ENCODE measurements at places on chromosomes 7 and 10. TPM values are rescaled to one million over a fixed set of nuclear protein-coding genes. Genes with fewer than 3 reads are reported as not detected.
A peak's percentile ranks its signal among the peaks of the same experiment; 100 is the strongest.

FAM131B gene
- 0.25 TPM for total RNA-seq

RASA4 gene
- total RNA-seq: 188 TPM

TMEM196 gene
- not detected for total RNA-seq

CPA4 gene
- 2.5 TPM for total RNA-seq

CLDN3 gene
- not detected for total RNA-seq

ADCYAP1R1 gene
- 2.2 TPM for total RNA-seq

DNA sequence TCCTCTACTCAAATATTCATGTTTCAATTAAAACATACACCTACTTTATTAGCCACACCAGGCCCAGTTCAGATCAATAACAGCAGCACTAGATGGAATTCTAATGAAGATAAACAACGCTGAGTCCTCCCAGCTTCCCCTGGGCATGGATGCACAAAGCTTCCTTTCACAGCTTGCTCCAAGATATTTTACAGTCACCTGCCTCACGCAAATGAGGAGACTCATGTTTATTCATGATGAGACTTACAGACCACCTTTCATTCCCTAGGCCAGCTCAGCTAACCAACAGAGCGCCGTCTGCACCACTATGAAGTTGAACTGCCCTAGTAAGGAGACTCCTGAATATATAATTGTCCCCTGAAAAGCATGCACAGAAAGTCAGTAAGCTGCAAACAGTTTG lies 283.0 kb upstream of the AOAH start:
- H3K27ac ChIP-seq: no peak overlapping the region
- H3K36me3 ChIP-seq: no peaks in the 10 kb centered on the region
- DNase-seq: no peak
- H3K4me3 ChIP-seq: no peak overlapping the region
- no peaks in the 10 kb centered on the region for H3K4me1 ChIP-seq

DNA sequence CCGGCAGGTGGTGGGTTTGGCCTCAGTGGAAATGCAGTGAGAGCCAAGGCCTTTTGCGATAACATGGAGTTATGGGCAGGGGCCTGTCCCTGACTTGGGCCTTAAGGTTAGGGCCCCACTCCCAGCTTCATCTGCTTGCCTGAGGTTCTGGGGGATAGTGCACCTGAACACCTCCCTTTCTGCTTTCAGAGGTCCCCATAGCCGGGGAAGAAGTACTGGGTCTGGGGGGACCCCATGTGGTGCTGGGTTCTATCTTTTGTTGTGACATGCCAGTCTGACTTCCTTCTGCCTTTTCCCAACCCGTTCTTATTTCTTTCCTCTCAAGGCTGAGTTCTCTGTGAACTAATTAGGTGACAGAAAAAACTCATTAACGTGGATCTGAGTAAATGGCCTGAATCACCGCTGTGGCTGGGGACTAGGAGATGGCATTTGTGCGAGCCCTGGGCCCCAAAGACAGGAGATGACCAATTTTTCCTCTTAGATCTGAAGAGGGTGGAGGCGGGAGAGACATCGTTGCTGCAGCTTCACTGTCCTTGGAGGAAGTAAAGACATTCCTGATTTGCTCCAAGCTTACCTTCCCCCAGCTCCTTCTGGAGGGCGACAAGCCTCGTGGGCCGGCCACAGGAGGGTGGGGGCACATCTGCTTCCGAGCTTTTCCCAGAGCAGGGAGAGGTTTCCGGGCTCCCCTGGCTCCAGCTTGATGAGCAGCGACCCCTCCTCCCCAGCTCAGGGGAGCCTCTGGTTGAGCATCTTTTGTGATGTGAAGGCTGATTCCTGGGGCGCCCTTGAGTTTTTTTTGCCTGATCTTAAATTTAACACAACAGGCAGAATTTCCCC lies 2.0 kb downstream of the AGAP3 start:
- H3K4me1 ChIP-seq: peaks cover 30% of the 10 kb centered on the region
- DNase-seq: peak; percentile 25
- H3K36me3 ChIP-seq: peaks cover 8% of the 10 kb centered on the region
- H3K27ac ChIP-seq: peak overlapping the region; percentile 84
- peak overlapping the region; percentile 86 for H3K4me3 ChIP-seq

- H3K27ac ChIP-seq: no peak overlapping the region
- H3K36me3 ChIP-seq: no peaks in the 10 kb centered on the region
- peaks cover 31% of the 10 kb centered on the region for H3K27me3 ChIP-seq
- peak; percentile 39 for DNase-seq
- H3K4me1 ChIP-seq: no peaks in the 10 kb centered on the region
Observed at GRCh38 chr10:133196936-133197758, 32.9 kb upstream of the UTF1 start.

DNA sequence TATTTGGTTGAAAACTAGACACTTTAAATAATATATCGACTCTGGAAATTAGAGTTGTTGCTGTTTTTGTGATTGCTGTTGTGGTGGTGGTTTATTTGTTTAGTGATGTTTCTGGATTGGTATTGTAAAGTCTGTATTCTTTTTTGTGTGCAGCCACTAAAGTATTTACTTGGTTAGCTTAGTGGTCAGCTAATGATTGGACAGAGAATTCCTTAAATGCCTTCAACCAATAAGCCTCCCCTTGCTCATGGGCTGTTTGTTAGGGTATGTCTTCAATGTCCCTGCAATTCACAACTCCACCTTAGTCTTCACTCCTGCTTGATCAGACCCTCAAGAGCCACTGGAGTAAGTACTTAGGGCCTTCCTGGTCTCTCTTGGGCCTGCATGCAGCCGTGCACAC lies 71.0 kb downstream of the PAXIP1 start:
- DNase-seq: no peak
- H3K4me3 ChIP-seq: no peak overlapping the region
- H3K27ac ChIP-seq: no peak overlapping the region
- H3K4me1 ChIP-seq: no peaks in the 10 kb centered on the region
- no peaks in the 10 kb centered on the region for H3K36me3 ChIP-seq
- no peaks in the 10 kb centered on the region for H3K27me3 ChIP-seq

DNA sequence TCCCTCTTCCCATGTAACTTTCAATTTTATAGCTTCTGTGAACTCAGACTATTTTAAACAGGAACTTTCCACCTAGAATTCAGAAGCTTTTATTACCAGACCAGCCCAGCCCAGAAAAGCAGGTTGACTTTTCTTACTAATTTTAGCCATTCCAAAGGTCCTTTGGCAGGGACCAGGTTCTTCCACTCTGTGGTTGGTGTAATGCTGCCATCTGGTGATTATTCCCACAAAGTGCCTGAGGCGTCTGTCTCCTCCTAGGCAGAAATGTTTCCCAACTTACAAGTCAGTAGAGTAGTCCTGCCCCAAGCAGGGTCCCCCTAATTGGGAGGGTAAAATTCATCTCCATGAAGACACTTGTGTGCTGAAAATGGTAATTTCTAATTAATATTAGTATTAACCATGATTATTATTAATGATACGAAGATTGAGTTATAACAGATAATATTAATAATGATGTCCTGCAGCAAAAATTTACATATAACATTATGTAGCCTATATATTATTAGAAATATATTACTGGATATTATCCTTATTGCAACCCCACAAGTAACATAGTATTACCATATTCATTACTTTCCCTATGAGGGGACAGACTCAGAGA lies 53.0 kb upstream of the PPP1R17 start:
- H3K4me1 ChIP-seq: no peaks in the 10 kb centered on the region
- H3K27ac ChIP-seq: no peak overlapping the region
- no peak for DNase-seq
- H3K4me3 ChIP-seq: no peak overlapping the region

GRCh38 chr10:86372784-86373239 lies 6.2 kb upstream of the GRID1 start:
- no peak overlapping the region for H3K4me3 ChIP-seq
- H3K36me3 ChIP-seq: no peaks in the 10 kb centered on the region
- H3K27me3 ChIP-seq: peaks cover under 1% of the 10 kb centered on the region

GRCh38 chr7:19701471-19701870 lies 7.4 kb downstream of the POLR1F start:
- no peak overlapping the region for H3K4me3 ChIP-seq
- no peak overlapping the region for H3K27ac ChIP-seq
- H3K36me3 ChIP-seq: peaks cover 2% of the 10 kb centered on the region
- DNase-seq: no peak
- no peaks in the 10 kb centered on the region for H3K27me3 ChIP-seq
- H3K4me1 ChIP-seq: no peaks in the 10 kb centered on the region

- no peak for DNase-seq
- H3K36me3 ChIP-seq: peaks cover 78% of the 10 kb centered on the region
- H3K27me3 ChIP-seq: no peaks in the 10 kb centered on the region
- H3K4me1 ChIP-seq: peaks cover 33% of the 10 kb centered on the region
- H3K4me3 ChIP-seq: no peak overlapping the region
Observed at GRCh38 chr10:95391581-95392216, 100.9 kb upstream of the PDLIM1 start.

DNA sequence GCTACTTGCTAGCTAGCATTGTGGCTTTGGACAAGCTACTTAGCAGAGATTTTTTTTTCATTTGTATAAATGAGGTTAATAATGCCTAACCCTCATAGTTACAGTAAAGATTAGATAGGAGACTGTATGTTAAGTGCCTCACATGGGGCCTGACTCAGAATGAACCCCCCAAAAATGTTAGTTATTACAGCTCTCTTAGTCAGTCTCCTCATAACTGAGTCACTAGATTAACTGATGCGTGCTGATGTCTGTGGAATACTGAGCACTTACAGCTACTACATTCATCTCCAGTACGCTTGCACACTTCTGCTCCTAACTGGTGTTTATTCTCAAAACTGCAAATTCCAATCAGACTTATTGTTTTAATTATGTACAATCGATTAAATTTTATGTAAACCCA lies 315.3 kb downstream of the SNX13 start:
- DNase-seq: no peak
- H3K27me3 ChIP-seq: no peaks in the 10 kb centered on the region
- no peaks in the 10 kb centered on the region for H3K4me1 ChIP-seq
- no peak overlapping the region for H3K4me3 ChIP-seq

- no peak overlapping the region for H3K4me3 ChIP-seq
- H3K27ac ChIP-seq: no peak overlapping the region
- DNase-seq: no peak
- H3K36me3 ChIP-seq: no peaks in the 10 kb centered on the region
- H3K4me1 ChIP-seq: no peaks in the 10 kb centered on the region
Observed at GRCh38 chr7:158024881-158025280, 562.7 kb downstream of the PTPRN2 start.

DNA sequence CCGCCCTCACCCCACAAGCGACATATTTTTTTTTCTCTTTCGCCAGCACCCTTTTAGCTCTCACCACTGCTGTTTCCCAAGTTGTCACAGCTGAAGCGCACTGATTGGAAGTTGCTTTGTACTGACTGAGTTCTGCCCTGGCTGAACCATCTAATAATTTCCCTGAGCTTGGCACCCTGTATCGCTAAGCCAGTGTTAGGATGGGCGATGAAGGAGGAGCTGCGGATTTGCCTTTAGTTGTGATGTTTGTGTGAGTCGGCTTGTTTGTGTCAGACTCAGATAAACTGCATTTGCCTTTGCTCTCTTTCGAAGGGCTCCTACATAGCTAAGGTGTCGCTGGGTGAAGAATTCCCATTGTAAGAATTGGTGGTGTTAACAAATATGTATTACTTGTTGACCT lies 1.3 kb upstream of the ATXN7L1 start:
- H3K27ac ChIP-seq: no peak overlapping the region
- peaks cover 2% of the 10 kb centered on the region for H3K36me3 ChIP-seq
- H3K4me3 ChIP-seq: peak overlapping the region; percentile 81

- no peaks in the 10 kb centered on the region for H3K4me1 ChIP-seq
- no peaks in the 10 kb centered on the region for H3K27me3 ChIP-seq
- DNase-seq: no peak
- no peaks in the 10 kb centered on the region for H3K36me3 ChIP-seq
- no peak overlapping the region for H3K4me3 ChIP-seq
Observed at GRCh38 chr10:75866300-75866625, 434.8 kb downstream of the LRMDA start.

GRCh38 chr7:36153571-36154097 lies 580 bp downstream of the EEPD1 start:
- no peak for DNase-seq
- no peaks in the 10 kb centered on the region for H3K27me3 ChIP-seq
- H3K36me3 ChIP-seq: no peaks in the 10 kb centered on the region
- peaks cover 49% of the 10 kb centered on the region for H3K4me1 ChIP-seq
- peak overlapping the region; percentile 95 for H3K27ac ChIP-seq

DNA sequence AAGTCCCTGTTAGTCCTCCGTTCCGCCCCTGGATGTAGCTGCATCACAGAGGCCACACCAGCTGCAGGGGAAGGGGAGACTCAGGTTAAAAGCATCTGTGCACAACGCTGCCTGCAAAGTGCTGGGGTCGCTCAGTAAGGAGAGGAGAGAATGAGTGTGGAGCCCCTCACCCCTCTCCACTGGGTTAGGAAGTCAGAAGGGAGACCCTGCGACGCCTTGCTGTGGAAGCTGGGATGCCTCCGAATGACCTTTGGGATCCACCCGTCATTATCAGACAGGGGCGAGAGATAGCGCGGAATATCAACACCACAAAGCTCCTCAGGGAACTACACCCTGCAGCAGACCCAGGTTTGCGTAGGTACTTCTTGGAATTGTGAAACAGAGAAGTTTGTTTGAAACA lies 167.7 kb upstream of the SHH start:
- no peaks in the 10 kb centered on the region for H3K4me1 ChIP-seq
- no peaks in the 10 kb centered on the region for H3K36me3 ChIP-seq
- DNase-seq: no peak
- no peak overlapping the region for H3K4me3 ChIP-seq

DNA sequence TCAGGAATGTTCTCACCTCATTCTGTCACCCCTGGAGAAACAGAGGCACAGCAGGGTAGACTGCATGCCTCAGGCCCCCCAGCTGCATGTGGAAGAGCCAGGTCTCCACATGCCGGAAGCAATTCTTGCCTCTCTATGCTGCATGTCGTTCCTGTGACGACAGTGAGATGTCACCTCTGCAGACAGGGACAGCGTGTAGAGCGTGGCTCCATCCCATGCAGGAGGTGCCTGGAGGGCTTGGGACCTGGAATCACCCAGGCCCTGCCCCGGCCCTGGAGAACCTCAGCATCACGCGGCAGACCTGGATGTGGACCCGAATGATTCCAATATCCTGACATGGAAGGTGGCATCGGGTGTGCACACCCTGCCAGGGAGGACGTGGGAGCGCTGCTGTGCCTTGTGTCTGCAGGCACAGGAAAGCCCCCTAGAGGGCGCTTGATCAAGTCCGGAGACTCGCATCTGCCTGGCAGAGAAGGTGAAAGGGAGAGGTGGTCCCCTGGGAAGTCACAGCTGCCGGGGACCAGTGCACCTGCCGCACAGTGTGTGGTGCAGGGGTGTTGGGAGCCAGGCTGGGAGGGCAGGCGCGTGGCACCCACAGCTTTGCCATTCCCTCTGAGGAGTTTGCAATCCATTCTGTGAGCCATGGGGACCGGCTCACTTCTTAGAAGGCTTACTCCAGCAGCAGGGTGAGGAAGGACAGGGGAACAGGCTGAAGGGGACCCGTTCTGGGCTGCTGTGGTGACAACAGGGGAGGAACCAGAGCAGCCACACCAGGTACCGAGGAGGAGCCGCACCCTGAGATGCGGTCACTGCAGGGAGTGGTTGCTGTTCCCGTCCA lies 45.3 kb upstream of the EN2 start:
- no peaks in the 10 kb centered on the region for H3K36me3 ChIP-seq
- no peaks in the 10 kb centered on the region for H3K4me1 ChIP-seq
- no peak overlapping the region for H3K4me3 ChIP-seq
- peaks cover 38% of the 10 kb centered on the region for H3K27me3 ChIP-seq
- DNase-seq: no peak

Measured in psoas muscle (tissue), 8 donors.